ENCODE measurements at places on chromosomes 6 and 20.

GRCh38 chr20:24855848-24856247 lies 93.2 kb upstream of the CST7 start:
- no peak for DNase-seq

GRCh38 chr20:61980647-61981583 lies 84.8 kb downstream of the TAF4 start:
- DNase-seq = no peak

DNA sequence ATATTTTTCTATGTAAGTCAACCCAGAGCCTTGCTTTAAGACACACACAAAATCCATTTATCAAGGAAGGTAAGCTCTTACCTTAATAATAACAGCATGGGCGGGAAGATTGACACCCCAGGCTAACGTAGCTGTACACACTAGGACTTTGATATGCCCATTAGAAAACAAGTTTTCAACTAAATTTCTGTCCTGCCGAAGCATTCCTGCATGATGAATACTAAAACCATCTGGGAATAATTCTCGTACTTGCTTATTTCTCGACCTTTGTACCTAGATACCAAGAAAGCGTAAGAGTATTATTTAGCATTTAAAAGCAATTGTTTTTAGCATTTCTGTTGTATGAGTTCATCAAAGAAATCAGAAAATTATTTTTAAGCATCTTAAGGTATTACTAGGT lies 197.5 kb upstream of the SIM1 start:
- no peak for DNase-seq

GRCh38 chr20:43938932-43939761 lies 24.5 kb downstream of the TOX2 start:
- no peak for DNase-seq

DNA sequence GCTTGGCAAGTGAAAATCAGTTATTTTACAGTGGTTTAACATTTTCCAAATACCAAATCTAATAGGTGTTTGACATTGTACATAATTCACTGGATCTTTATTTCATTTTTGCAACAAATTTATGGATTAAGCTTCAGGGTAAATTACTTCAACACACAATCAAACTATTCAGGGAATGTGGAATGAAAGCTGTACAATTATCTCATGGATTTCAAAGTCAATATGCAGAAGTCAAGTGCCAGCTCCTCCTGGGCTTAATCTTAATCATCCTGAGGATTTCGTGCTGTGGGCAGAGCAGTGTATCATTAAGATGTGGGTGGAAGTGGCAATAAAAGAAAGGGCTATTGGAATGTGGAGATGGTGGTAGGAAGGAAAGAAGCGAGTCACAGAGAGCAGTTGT lies 548.8 kb downstream of the COL12A1 start:
- no peak for DNase-seq

DNA sequence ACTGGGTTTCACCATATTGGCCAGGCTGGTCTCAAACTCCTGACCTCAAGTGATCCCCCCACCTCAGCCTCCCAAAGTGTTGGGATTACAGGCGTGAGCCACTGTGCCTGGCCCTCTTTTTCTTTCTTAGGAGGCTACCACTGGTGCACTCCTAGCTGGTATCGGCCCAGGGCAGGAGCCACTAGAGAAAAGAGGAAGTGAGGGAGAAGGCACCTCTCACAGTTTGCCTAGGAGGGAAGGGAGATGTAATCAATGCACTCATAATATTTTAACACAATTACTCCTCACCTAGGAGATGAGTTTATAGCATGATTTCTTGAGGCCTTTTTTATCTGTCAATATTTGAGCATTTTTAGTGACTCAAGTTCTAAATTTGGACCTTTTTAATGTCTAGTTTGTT lies 189.0 kb upstream of the SOX4 start:
- no peak for DNase-seq

- no peak for DNase-seq
Observed at GRCh38 chr6:87700397-87701343, 1.4 kb downstream of the AKIRIN2 start.

DNA sequence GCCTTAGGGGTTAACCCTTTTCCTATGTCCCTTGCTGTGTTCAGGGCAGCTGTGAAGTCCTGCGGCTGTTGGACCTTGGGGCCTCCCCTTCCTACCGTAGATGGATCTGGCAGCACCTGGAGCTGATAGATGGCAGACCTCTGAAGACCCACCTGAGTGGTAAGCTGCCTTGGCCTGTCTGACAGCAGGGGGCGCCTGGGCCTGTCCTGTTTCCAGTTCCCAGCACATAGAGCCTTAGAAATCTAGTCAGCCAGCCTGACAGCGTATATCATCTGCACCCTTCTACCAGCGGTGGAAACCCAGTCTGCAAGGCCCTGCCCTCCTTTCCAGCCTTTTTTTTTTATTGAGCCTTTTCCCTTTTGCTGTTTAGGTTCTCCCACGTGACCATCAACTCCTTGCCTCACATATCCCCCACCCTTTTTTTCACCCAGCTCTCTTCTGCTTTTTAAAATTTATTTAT lies 26.6 kb downstream of the CNBD2 start:
- peak; percentile 74 for DNase-seq

DNA sequence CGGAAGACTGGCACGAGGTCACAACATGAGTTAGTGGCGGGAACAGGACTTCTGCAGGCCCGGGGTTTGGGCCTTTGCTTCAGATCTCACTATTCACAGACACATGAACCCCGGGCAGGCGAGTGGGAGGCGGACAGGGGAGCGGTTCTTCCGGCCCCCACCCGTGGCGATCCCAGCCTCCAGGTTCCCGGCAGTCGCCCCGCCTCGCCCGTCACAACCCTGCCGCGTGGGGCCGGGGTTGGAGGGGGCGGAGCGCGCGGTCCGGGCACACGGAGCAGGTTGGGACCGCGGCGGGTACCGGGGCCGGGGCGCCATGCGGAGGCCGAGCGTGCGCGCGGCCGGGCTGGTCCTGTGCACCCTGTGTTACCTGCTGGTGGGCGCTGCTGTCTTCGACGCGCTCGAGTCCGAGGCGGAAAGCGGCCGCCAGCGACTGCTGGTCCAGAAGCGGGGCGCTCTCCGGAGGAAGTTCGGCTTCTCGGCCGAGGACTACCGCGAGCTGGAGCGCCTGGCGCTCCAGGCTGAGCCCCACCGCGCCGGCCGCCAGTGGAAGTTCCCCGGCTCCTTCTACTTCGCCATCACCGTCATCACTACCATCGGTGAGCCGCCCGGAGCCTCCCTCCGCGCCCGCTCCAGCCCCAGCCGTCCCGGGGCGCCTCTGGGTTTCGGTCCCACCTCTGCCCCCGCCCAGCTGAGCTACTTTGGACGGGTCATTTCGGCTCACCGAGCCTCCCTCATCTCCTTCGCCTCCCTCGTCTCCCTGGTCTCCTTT lies at the start of gene KCNK15:
KCNK15 (plus strand) TSS at position 268 of the 769 bp plus-strand sequence; CDS start at position 314, 46 bp downstream.
- DNase-seq = no peak

DNA sequence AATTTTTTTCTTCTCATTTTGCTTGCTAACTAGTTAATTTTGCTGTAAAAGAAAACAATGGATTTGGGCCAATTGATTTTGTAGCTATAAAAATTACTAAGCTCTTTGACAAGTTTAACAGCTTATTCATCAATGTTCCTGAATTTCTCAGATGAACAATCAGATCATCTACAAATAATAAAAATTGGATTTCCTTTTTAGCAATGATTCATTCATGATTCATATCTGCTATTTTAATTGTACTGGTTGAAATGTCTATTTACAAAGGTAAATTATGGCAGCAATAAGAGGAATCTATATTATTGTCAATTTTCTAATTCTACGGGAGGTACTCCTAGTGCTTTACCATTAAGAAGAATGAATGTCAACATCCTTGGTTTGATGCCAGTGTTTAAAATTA lies 178.8 kb upstream of the BTBD3 start:
- DNase-seq = no peak

DNA sequence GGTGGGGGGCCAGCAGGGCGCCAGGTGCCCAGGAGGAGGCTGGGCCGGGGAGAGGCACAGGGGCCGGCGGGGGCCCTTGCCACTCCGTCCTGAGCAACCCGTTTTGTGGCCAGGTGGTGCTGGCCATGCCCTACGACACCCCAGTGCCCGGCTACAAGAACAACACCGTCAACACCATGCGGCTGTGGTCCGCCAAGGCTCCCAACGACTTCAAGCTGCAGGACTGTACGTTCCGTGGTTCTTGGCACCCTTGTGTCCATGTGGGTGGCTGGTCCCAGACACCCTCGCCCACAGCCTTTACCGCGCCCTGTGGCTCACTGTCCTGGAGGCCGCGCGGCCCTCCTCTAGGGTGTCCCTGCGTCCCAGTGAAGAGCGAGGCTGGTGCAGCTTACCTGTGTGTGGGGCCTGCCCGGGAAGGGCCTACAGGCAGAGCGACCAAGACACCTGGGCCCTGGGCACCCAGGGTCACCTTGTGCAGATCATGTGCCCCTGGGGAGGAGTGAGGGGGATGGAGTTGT lies 28.7 kb downstream of the PYGB start:
- no peak for DNase-seq

GRCh38 chr6:72739368-72739779 lies 117.5 kb downstream of the KCNQ5 start:
- no peak for DNase-seq

DNA sequence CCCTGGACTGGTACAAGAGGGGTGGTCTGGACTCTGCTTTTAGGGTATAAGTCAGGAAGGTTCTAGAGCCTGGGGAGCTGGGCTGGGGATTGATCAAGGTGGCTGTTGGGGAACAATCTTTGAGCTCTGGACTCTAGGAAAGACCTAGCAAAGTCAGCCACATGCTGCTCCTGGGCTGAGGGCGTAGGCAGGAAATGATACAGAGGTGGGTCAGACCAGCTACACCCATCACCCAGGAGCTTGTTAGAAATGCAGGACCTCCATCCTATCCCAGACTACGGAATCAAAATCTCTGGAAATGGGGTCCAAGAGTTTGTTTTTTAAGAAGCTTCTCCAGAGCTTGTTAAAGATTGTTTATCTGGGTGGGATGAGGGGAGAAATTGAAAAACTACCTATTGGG lies 9.4 kb downstream of the ADTRP start:
- DNase-seq = no peak

- no peak for DNase-seq
Observed at GRCh38 chr6:21808045-21808470, 214.5 kb downstream of the SOX4 start.

- no peak for DNase-seq
Observed at GRCh38 chr6:151247490-151247889, 7.7 kb downstream of the AKAP12 start.

DNA sequence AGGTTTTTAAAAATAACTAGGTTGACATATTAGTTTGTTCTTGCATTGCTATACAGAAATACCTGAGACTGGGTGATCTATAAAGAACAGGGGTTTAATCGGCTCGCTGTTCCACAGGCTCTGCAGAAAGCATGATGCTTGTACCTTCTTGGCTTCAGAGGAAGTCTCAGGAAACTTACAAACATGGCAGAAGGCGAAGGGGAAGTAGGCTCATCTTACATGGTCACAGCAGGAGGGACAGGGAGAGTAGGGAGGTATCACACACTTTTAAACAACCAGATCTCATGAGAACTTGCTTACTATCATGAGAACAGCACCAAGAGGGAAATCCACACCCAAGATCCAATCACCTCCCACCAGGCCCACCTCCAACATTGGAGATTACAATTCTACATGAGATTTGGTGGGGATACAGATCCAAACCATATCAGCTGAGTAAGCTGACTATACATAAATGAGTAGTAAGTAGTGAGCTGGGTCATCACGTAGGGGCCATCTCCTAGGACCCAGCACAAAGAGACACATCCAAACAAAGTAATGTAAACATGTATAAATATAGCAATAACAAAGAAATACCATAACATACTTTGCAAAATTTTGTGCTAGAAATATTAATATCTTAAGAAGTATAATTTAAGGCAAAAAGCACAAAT lies 31.4 kb upstream of the SIRPG start:
- DNase-seq = no peak

DNA sequence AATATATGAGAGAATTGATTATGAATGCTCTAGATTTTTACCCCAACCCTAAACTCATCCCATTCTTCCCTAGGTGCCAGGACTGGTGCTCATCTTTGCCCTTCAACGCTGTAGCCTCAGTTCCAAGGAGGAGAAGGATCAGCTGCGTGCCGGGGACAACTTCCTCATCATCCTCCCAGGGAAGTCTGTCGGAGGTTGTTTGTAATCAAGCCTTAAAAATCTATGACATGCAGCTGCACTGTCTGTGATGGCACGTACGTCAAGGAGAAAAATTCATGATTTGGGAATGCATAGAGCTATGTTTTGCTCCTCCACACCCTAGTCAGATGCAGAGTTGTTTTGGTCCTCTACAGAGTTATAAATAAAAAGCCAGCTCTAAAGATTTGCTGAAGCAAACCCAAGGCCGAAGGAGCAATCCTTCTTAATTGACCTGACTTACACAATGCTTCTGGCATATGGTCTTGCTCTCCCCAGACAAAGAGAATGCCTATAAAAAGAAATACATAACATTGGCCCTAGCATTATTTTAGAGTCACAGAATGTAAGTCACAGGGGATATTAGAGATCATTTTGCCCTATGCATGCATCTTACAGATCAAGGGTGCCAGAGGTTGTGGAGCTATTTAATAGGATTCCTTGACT lies 244.2 kb downstream of the HIVEP2 start:
- DNase-seq = no peak

GRCh38 chr20:45395114-45395415 lies 13.0 kb upstream of the DBNDD2 start:
- DNase-seq = no peak

- DNase-seq = no peak
Observed at GRCh38 chr6:38603966-38604365, 35.8 kb downstream of the BTBD9 start.

GRCh38 chr6:17987447-17987696 lies at the start of gene KIF13A:
KIF13A (minus strand) TSS chr6:17987635; CDS start chr6:17987463, 172 bp downstream.
- DNase-seq = no peak

- DNase-seq = no peak
Observed at GRCh38 chr6:85130743-85131142, 319.1 kb upstream of the NT5E start.

- no peak for DNase-seq
Observed at GRCh38 chr6:25186919-25187318, 92.3 kb upstream of the CARMIL1 start.

DNA sequence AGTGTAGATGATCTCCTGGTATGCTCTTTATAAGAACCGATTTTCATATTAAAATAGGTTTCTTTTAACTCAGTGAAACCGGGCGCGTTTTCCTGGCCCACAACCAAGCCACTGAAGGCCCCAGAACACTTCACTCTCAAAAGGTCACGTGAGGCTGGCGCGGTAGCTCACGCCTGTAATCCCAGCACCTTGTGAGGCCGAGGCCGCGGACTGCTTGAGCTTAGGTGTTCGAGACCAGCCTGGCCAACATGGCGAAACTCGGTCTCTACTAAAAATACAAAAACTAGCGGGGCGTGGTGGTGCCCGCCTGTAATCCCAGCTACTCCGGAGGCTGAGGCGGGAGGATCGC lies 402 bp upstream of the TAF8 start:
- no peak for DNase-seq

DNA sequence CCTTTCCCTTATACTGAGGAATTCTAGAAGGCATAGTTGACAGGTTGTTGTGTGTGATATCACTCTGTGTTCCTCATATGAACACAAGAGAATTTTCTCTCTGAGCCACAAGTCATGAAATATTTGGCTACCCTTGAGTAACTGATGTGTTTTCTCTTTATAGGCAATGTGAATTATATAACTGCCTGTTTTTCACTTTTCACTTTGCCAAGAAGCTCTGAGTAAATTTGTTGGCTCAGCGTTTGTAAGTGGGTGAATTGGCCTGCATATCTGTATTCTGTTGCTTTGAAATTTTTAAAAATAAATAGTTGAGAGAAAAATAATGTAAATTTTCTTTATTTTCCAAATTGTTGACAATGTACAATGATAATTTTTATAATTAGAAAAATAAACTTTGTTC lies 5.2 kb upstream of the BTBD9 start:
- no peak for DNase-seq
